ENCODE measurements at places on chromosomes 16 and 17.

DNA sequence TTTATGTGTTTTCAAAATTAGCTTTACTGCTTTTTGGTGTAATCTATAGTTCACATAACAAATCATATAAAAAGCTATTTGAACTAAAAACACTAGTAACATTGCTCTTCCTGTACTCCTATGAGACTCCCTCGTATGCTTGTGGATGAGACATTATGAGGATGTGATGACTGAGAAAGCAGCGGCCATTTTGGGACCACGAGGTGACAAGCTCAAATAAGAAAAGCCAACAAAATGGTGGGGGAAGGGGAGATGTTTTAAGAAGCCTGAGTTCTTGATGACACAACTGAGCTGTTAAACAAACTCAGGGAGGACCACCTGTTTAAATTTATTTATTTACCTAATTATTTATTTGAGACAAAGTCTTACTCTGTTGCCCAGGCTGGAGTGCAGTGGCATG lies 4.5 kb downstream of the CCL18 start:
- no peak for DNase-seq

GRCh38 chr17:83153681-83154310 lies 74.4 kb downstream of the METRNL start:
- DNase-seq = no peak

DNA sequence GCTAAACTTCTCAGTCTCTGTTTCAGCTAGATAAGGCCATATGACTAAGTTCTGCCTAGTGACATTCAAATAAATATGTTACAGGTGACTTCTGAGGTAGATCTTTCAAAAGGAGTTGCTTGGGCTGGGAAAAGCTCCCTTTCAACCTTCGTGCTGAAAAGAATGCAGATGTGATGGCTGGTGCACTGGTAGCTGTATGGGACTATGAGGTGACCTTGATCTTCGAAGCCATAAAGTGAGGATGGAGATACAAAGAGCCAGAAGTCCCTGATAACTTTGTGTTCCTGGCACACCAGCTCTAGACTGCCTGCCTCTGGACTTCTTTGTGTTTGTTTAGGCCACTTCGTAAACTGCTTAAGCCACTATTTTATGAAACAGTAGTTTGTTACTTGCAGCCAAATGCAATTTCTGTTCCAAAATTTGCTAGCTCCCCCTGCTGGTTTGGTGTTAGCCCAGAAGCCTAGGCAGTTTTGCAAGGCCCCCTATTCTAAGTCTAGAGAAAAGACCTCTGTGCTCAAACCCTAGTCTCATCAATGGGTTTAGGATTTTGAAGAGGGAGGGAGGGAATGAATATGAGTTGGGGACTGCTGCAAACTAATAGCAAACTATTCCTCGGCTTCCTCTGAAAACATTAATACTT lies 23.3 kb upstream of the ERCC4 start:
- no peak for DNase-seq

GRCh38 chr16:6926341-6926740 lies 406.3 kb upstream of the RBFOX1 start:
- no peak for DNase-seq

GRCh38 chr17:50547035-50547735 lies at the start of gene SPATA20:
TSS of gene SPATA20 (plus strand) at chr17:50547174. CDS start at chr17:50547209, 35 bp downstream.
- no peak for DNase-seq

DNA sequence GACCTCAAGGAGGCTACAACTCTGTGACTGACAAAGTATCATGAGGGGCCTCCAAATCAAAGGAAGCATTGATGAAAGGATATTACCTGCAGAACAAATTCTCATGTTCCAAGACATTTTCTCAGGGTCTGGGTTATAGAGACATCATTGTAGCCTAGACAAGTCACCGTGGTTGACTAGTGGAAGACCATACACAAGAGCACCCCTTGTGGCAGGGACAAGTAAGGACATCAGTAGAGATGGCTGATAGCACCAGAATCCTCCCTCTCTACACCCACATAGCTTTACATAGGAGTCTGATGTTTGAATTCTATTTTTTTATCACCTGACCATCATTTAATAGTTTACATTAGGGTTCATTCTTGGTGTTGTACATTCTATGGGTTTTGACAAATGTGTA lies 32.5 kb upstream of the CDH8 start:
- DNase-seq = no peak

DNA sequence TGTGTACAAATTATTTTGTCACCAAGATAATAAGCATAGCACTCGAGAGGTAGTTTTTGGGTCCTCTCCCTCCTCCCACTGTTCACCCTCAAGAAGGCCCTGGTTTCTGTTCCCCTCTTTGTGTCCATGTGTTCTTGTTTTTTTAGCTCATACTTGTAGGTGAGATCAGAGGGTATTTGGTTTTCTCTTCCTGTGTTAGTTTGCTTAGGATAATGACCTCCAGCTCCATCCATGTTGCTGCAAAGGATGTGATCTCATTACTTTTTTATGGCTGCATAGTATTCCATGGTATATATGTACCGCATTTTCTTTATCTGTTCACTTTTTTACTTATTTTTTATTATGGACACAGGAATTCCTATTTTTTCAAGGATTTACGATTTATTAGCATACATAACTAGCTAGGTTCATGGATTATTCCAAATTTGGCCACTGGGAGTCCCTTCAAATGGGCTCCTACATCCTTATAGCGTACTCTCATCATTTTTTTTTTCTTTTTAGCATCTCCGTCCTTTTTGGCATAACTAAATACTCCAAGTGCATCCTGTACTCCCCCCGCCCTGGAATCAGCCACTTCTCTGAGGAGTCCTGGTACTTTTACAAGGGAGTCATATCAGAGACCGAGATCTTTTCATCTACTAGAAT lies 7.3 kb downstream of the TADA2A start:
- DNase-seq = no peak

GRCh38 chr17:43528319-43528987 lies 17.7 kb downstream of the ETV4 start:
- no peak for DNase-seq

DNA sequence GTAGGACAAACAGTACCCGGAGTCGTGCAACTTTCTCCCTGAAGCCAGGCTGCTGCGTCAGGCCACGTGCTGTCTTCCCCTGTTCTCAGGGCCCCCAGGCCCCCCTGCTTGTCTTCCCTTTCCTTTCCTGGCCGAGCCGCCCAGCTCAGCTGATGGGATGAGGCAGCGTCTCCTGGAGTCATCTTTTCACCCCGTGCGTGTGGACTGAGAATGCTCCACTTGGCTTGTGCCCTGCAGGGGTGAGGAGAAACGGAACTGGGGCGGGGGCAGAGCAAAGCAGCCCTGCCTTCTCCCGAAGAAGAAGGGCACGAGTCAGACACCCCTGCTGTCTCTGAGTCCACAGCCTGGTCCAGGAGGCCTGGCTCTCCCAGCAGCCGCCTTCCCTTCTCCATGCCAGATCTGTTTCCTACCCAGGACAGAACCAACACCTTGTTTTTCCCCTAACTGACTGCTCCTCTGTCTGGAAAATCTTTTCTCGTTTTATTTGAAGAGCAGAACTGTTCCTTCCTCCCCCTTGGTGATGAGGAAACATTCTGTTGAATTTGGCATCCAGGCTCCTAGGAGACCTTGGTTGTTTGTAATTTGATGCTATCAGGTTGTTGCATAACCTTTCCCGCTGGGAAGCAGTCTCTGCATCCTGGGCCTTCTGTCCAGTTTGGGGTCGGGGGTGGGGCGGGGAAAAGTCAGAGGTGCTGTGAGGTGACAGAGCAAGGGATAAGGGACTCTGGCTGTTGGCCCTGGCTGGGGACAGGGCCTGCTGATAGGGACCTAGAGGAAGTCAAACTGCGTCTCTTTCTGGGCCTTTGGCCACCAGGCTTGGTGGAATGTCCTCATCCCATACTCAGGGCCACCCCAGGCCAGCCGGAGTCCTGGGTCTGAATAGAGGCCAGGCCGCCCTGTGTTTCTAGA lies 78.8 kb downstream of the WIPI1 start:
- DNase-seq = peak; percentile 30

DNA sequence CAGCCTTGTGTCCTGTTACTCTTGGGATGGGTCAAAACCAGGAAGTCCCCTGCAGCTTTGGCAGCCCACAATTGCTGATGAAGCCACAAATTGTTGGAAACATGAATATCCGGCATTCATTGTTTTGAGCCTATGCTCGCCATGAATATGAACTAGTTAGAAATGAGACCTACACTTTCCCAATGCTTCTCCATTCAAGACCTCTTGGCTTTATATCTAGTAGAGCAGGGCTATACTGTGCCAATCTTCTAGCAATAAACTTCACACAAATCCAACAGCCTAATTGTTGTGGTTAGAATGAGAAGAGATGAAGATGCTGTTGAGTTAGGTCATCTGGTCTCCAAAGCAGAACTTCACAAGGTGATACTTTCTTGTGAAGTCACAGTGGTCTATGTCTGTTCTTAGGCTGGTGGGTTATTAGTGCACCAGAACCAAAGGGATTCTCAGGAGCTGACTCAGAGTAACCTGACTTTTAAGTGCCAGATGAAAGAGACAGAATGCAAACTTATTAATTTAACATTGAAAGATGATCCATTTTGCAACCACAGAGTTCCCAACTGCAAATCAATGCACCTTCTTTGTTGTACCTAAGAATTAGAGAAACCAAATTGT lies 13.7 kb upstream of the KRT23 start:
- DNase-seq = no peak

DNA sequence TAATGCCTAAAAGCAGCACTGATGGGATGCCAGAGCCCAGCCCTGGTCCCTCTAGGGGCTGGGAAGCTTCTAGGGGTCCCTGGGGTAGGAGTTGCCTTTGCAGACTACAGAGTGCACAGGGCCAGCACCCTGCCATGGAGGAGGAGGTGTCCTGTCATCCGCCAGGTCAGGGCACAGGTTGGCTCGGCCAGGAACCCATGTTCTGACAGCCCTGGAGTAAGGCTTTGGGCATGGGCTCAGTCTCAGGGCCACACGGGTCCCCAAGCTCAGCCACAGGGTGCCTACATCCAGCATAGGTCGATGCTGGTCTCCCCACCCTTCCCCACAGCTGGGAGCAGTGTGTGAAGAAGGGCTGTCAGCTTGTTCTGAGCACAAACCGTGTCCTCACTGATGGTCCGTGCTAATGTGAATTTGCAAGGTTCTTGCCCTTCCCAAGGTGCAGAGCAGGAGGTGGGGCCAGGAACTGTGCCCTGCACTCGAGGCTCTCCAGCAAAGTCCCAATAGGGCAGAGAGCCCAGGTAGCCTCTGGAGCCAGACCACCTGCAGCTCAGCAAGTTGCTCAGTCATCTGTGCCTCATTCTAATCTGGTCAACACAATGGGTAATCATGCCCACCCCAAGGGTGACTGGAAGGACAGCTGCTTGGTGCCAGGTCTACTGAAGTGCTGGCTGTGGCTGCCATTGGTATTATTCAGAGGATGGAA lies 72.8 kb downstream of the AMFR start:
- no peak for DNase-seq

- DNase-seq = no peak
Observed at GRCh38 chr16:48334325-48334724, 50.9 kb downstream of the SIAH1 start.

GRCh38 chr17:14699574-14700185 lies 398.8 kb downstream of the HS3ST3B1 start:
- DNase-seq = no peak

DNA sequence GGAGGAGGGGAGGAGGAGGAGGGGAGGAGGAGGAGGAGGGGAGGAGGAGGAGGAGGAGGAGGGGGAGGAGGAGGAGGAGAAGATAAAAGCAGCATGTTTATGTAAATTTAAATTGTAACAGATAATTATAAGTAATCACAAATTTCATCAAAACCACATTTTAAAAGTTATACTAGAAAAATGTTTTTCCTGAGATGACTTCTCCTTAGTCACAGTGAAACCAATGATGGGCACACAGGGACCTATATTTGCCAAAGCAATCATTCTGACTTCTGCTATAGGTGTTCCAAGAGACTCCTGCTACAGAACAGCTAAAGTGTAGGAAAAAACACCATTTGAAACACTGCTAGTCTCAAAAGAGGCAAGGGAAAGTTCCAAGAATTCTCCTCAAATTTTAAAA lies 66.4 kb downstream of the CEP95 start:
- DNase-seq = no peak

DNA sequence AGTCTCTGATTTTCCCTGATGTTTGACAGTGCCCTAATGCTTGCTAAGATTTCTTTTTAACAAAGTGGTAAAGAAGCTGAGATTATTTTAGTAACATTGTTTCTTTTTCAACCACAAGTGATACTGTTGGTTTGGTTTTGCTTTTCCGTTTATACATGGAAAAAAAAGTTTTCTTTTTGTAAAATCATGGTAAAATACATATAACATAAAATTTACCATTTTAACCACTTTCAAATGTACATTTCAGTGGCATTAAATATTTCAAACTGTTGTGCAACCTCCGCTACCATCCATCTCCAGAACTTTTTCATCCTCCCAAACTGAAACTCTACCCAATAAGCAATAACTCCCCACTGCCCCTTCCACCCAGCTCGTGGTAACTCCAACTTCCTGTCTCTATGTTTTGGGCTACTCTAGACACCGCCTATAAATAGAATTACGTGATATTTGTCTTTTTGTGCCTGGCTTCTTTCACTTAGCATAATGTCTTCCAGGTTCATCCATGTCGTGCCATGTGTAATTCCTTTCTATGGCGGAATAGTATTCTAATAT lies 4.6 kb downstream of the CIITA start:
- DNase-seq = no peak

- peak; percentile 47 for DNase-seq
Observed at GRCh38 chr17:20852239-20852989, 190.4 kb downstream of the USP22 start.

- no peak for DNase-seq
Observed at GRCh38 chr17:36812762-36813161, 124.5 kb upstream of the LHX1 start.

DNA sequence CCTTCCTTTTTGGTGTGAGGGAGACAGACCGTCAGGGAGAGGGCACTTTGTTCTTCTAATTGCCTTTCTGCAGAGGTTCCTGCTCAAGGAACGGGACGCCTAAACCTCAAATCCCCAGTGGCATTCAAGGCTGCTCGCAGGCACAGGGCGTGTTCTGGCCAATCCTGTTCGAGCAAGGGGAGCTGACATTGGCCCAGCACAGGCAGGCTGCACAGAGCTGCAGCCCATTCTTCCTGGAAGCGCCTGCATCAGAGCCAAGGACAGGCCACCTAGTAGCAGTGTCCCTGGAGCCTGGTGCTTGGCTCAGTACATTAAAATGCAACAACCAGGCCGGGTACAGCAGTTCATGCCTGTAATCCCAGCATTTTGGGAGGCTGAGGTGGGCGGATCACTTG lies 72.2 kb upstream of the CREBBP start:
- no peak for DNase-seq

DNA sequence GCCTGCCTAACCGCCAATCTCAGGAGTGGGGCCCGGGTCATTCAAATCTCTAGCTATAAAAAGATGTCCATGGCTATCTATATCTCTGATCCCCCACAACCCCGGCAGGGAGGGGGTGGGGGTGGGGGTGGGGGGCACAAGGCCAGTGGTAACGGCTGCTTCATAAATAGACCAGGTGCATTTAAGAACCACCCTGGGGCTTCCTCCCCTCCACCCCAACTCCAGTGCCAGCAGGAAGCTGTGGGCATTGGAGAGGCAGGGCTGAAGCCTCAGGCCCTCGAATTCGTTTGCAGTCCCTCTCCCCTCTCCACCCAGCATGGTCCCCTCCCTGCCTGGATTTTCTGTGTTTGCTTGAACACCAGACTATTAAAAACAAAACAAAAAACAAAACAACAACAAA lies 56.0 kb downstream of the RAP1GAP2 start:
- DNase-seq = no peak

- no peak for DNase-seq
Observed at GRCh38 chr16:70653809-70654771, 7.7 kb downstream of the IL34 start.

Measured in cerebellar nuclear complex (tissue), 1 donor.